CD4-positive, alpha-beta T cell treated with Interleukin-21 for 1 hour (primary cell): ENCODE measurements at places on chromosomes 4 and X.
A peak's percentile ranks its signal among the peaks of the same experiment; 100 is the strongest.

GRCh38 chrX:101062176-101062575 lies 10.3 kb upstream of the TRMT2B start:
- no peak for DNase-seq

GRCh38 chr4:108483650-108484049 lies 136.7 kb upstream of the RPL34 start:
- no peak for DNase-seq

GRCh38 chr4:89992744-89993143 lies 98.1 kb downstream of the MMRN1 start:
- DNase-seq = no peak

DNA sequence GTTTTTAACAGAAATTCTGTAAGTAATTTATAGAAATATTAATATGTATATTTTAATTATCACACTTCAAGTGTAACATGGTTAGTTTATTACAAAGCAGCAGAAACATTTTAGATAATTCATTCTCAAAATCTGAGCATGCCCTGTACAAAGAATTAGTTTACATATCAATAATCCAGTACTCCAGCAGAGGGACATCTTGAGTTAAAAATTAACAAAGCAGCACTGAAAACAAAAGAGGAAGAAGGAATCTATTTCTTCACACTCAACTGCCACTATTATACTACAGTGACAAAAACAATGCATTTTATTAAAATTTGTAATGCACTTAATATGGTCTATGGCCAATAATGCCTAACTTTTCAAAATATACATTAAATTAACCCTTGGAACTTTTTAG lies 179.1 kb upstream of the KLHL4 start:
- no peak for DNase-seq

DNA sequence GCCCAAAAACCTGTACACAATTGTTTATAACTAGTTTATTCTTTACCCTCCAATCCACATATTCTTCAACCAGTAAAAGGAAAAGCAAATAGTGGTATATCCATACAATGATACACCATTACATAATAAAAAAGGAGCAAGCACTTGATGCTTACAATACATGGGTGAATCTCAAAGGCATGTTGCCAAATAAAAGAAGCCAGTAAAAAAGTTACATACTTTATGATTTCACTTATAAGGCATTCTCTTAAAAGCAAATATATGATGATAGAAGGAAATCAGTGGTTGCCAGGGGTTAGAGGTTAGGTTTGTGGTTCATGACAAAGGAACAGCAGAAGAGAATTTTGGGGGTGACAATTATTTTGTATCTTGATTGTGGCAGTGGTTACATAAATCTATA lies 896.1 kb upstream of the LCORL start:
- no peak for DNase-seq

GRCh38 chr4:2459589-2460349 lies 9.1 kb upstream of the RNF4 start:
- no peak for DNase-seq

DNA sequence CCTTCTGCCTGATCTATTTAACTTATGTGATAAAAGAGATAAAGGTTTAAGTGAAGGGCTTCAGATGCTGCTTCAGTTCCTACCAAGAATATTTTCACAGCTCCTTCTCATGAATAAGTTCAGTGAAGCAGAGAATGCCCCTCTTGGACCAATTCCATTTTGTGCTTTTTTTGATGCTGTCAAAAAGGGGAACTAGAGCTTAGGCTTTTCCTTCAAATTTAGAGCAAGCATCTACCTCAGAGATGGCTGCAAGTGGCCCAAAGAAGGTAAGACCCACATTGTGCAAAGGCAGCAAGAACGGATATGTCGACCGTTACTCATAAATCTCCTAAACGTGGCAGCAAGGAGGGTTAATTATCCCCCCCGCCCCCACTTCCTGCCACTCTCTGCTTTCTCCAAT lies 4.5 kb downstream of the CHRDL1 start:
- no peak for DNase-seq

DNA sequence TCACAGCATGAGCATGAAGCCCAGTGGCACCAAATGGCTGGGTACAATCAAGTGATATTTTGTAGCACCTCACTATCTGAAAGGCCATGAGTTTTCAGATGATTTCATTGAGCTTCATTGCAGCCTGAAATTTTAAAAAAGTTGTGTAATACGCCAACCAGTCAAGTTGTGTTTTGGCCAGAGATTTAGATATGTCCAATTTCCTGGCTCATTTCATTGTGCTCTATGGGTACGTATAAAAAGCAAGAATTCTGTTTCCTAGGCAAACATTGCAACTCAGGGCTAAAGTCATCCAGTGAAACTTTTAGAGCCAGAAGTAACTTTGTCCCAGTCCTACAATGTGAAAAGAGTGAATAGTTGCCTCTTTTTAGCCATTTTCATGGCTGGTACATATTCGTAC lies 212.5 kb downstream of the GC start:
- no peak for DNase-seq

DNA sequence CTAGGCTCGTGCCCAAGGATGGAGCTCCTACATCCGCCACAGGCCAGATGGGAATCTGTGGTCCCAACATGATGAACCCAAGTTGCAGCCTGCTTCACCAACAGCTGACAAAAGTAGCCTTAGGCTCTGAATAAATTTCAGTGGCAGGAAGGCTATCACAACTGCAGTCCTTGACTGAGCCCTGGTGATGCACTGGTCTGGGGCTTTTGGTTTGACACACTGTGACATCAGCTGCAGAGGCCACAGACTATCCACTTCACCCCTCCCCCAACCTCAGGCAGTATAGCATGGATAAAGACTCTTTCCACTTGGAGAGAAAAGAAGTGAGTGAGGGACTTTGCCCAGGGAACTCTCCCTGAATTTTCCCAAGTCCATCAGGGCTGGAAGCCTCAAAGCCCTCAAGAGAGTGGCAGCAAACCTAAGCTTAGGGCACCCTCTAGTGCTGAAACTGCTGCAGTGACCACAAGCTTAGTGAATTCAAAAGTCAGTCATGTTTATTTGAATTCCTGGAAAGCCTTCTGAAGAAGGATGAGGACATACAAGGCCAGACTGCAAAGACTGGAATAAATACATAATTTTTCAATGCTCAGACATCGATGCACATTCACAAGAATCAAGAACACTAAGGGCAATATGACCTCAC lies 135.0 kb upstream of the TENT5D start:
- no peak for DNase-seq

DNA sequence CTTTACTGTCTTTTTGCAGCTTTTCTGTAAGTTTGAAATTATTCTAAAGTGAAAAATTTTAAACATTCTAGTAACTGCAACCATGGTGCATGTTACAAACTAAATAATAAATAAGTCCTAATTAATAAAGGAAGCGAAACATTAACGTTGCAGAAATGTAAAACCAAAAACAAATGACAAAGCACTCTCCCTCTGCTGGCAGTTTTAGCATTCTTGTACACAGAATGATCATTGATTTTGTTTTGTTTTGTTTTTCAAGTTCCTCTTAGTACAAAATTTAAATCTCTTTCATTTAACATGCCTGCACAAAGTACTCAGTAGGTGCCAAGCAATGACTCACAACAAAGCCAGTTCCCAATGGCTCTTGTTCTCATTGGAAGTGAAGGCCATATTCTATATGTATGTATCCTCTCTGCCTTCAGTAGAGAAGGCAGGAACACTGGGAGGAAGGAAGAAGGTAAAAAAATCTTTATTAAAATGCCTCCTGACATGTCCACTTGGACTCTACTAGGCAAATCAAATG lies 13.7 kb upstream of the TMSB4X start:
- DNase-seq = peak; percentile 16
